ENCODE measurements at places on chromosomes 2 and 18. TPM values are rescaled to one million over a fixed set of nuclear protein-coding genes. Genes with fewer than 3 reads are reported as not detected.

- no peak for DNase-seq
Measured at GRCh38 chr2:84209941-84210340, 249.1 kb downstream of the SUCLG1 start.

ABCG5 gene
- not detected for polyA plus RNA-seq

TMEM17 gene
- 2.1 TPM for polyA plus RNA-seq

DNA sequence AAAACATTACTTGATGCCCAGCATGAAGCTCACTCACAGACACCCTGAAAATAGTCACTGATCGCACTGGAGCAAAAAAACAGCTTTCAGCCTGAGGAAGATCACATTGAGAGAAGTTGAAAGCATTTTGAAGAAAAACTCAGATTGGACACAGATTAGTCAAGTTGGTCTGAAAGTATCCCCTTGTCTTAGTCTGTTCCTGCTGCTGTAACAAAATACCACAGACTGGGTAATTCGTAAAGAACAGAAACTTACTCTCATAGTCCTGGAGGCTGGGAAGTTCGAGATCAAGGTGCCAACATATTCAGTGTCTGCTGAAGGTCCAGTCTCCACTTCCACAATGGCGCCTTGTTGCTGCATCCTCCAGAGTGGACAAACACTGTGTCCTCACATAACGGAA is 14.2 kb upstream of the NDUFV2 start:
- no peak for DNase-seq

DNA sequence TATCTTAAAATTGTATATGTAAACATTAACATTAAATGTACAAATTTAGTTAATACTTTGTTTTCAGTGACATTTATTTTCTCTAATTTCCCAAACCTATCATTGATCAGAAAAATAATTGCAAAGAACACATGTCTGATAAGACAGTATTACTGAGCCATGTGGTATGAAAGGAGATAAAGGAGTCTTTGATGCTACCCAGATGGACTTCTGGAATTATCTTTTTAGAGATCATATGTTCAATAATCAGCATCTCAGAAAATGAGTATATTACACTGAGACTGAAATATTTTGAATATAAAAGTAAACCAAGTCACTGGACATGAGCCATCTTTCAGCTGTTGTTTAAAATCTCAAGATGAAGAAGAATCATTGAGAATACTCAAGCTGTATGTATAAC is 153.3 kb downstream of the PHLPP1 start:
- no peak for DNase-seq

- no peak for DNase-seq
Measured at GRCh38 chr2:97675430-97676113, 6.1 kb downstream of the C2orf92 start.

NEB gene
- polyA plus RNA-seq: 0.52 TPM

DNA sequence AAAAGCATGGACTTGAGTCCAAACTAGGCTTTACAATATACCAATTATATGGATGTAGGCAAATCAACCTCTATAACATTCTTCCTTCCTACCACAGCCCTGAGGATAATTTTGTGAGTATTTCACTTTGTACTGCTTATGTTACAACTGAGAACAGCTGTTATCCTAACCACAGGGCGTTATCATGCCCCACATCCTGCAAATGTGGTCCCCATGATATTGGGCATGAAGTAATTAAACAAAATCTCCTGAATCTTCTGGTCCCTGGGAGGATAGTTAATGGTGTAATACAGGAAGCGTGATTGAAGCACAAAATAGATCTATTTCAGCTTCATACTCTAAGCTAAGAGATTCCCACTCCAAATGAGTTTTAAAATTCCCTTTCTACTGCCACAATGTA is 223.6 kb downstream of the CDH20 start:
- no peak for DNase-seq

FAP gene
- 2.8 TPM for polyA plus RNA-seq

ASAP2 gene
- polyA plus RNA-seq: 14.8 TPM

DNA sequence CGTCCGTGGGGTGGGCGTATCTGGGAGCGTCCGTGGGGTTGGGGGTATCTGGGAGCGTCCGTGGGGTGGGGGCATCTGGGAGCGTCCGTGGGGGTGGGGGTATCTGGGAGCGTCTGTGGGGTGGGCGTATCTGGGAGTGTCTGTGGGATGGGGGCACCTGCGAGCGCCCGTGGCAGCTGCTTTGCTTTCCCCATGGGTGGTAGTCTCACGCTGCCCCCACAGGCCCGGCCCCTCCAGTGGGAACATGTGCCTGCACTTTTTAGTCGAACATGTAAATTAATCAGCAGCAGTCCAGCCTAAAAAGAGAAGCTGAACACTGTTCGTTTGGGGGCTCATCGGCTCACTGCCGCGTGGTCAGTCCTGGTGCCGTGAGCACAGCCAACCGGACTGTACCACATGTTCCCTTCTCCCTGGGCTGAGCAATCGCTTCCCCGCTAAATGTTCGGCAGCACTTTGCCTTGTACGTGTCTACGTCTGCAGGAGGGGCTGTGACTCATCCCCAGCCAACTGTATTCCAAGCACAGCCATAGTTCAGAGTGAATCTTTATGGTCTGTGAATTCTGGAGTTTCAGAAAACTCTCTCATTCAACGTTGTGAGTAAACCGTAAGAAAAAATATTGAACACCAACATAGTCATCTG is 271.5 kb downstream of the AGAP1 start:
- no peak for DNase-seq

SAG gene
- 0.22 TPM for polyA plus RNA-seq

PLGLB1 gene
- polyA plus RNA-seq: 1.8 TPM

IL36G gene
- polyA plus RNA-seq: 0.12 TPM

TEX44 gene
- not detected for polyA plus RNA-seq

PSMA8 gene
- not detected for polyA plus RNA-seq

TMEM178A gene
- 1.4 TPM for polyA plus RNA-seq

DNA sequence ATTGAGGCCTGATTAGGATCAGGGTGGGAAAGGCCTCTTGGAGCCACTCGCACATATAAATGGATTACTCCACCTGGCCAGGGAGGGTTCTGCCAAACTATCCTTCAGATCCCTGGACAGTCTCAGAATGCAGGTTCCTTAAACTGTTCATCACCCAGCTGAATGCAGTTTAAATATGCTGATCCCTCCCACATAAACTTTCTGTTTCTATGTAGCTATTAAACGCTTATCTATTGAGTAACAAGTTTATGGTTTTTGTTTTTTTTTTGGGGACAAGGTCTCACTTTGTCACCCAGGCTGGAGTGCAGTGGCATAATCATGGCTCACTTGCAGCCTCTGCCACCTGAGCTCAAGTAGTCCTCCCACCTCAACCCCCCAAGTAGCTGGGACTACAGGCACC is 1.9 kb downstream of the CAD start:
- no peak for DNase-seq

DNA sequence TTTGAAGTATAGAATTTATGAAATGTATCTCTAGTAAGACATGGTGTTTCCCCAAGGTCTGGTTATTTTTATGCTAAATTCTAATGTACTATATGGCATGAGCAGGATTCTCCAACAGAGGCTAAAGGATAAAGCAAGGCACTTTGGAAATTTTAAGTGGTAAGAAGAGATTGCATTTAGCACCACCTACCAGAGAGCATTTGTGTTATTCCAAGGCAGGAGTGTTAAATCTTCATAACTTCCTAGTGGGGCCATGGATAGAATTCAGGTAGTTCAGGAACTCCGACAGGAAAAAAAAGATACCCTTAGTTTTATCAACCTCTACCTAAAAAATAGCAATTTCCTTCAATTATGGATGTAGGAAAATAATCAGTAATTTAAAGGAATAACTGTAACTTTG is 497.4 kb upstream of the CRIM1 start:
- peak; percentile 30 for DNase-seq

- no peak for DNase-seq
Measured at GRCh38 chr18:62442391-62442790, 80.4 kb upstream of the ZCCHC2 start.

GRCh38 chr2:207790898-207791297 is 21.2 kb upstream of the FZD5 start:
- no peak for DNase-seq

GRCh38 chr2:48714245-48714644 is 41.3 kb downstream of the LHCGR start:
- peak; percentile 73 for DNase-seq

DNA sequence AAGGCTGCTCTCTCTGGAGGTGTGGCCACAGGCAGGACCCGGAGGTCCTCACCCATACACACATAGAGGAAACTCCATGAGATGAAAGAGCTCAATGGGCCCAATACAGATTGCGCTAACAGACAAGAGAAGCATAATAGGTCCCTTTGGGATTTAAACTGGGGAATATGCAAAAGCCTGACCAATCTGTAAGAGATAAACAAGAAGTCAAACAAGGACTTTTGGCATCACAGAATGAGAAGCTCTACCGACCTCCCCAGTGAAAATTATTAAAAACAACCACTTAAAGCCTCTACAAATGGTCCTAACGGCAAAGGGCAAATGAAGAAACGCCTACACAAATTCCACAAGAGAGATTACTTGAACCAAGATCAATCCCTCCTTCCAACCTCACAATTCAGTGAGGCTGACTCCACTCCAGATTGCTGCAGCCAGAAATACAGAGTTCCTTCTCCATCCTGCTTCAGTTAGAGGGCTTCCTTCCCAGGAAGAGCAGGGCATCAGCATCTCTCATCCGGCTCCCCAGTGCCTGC is 10.8 kb downstream of the IWS1 start:
- no peak for DNase-seq

GRCh38 chr2:105117565-105117964 is 79.7 kb downstream of the MRPS9 start:
- peak; percentile 1 for DNase-seq

DNA sequence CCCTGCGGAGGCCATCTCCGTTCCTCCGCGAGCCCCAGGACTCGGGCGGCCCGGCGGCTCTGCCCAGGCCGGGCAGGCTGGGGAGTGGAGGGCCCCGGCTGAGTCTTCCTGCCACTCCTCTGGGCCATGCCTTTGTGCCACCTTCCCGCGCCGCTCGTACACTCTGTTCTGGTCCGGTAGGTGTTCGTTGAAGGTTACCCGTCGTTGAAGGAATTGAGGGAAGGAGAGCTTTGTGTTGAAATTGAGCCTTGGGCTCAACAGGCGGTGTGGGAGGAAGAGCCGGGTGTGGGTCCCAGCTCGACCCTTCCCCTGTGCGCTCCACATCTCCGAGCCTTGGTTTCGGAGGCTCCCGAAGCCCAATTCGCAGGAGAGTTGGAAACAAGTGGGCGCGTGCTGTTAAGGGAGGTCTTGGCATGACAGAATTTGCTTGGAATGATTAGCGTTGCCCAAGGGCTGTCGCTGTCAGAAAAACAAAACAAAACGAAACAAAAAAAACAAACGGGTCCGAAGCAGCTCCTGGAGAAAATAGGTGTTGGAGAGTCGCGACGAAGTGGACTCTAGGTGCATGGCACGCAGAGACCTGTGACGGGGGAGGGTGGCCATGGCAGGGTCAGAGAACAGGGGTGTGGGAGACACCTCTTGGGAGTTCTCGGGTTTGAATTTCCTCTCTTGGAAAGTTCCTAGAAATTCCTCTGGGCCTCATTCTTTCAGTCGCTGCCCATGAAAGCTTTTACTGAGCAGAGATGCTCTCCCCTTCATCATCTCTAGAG is 1.2 kb upstream of the MZT2A start:
- DNase-seq: peak; percentile 25

- DNase-seq: peak; percentile 29
Measured at GRCh38 chr18:79637921-79638909, 41.4 kb upstream of the CTDP1 start.

GRCh38 chr2:144519934-144520731 is at the start of gene ZEB2:
TSS of gene ZEB2 (minus strand) at chr2:144520119. CDS start at chr2:144517350, 2,769 bp downstream.
- DNase-seq: peak; percentile 93

All from lung (tissue), 17 donors.